ENCODE measurements at places on chromosomes 1 and 21.

- DNase-seq = no peak
Measured at GRCh38 chr1:77024500-77024899, 157.2 kb downstream of the ST6GALNAC5 start.

DNA sequence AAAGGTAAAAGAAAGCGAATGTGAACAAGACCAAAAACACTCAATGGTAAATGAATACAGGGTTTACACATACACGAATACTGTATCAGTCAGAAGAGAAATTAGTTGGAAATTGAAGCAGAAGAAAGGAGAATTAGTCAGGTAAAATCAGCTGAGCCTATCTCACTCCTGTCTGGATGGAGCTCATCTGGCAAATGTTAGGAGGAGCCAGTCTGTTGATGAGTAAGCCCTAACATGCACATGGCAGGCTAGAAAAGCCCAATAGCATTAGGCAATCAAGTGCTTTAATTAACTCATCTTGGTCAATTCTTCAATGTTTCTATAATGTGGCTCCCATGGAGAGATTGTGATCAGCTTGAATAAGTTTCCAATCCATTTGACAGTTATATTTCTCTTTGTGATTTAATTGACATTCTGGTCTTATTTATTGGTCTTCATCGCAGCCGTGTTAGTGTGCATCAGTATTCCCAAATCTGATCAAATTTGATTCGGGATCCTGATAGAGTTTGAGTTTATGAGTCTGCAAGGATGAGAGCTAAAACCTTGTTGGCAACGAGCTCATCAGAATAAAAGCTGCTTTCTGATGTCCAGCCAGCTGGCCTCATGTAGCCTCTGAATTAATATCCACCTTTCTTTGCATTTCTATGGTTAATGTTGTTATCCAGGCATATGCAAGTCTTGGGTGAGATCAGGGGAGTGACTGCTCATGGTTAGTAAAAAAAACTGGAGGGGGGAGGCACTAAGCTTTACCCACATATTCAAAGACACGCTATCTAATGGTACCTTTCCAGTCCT, 22.1 kb upstream of the KCNA10 start:
- DNase-seq = no peak

DNA sequence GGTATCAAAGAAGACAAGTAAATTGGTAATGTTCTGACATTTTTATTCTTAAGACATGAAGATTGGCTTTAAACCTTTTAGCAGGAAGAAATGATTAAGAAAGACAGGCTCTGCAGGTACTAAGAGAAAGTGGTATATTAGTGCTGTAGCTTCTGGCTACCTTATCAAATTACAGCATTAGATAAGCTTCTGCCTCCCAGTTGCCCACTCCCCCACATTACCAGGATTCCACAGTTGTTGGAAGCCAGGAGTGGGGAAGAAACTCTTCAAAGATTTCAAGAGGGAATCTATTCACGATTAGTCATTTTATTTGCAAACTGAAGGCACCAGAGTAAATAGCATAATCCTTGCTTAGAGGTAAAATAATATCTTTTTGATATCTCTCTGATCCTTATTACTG, 274.9 kb downstream of the LMO4 start:
- DNase-seq = no peak

DNA sequence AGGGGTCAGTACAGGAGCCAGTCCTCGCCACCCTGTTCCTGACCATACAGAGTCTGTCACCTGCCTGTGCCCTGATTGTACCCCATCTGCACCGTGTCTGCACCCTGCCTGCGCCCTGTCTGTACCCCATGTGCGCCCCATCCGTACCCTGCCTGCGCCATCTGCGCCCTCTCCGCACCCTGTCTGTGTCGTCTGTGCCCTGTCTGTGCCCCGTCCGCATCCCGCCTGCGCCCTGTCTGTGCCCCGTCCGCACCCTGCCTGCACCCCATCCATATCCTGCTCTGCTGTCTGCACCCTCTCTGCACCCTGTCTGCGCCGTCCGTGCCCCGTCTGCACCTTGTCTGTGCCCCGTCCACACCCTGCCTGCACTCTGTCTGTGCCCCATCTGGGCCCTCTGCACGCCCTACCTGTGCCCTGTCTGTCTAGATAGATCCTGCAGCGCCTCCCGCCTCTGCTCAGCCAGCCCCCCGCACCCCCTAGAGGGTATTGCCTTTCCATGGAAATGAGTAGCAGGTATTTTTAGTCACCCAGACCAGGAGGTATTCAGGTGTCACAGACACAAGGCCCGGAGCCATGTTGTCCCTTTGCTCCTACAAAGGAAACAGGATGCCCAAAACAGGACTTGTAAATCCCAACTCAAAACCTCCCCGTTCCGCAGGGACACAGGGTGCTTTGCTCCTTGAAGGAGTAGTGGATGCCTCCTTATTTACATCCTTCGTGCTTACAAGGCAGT, 7.7 kb upstream of the NPHP4 start:
- DNase-seq = no peak

DNA sequence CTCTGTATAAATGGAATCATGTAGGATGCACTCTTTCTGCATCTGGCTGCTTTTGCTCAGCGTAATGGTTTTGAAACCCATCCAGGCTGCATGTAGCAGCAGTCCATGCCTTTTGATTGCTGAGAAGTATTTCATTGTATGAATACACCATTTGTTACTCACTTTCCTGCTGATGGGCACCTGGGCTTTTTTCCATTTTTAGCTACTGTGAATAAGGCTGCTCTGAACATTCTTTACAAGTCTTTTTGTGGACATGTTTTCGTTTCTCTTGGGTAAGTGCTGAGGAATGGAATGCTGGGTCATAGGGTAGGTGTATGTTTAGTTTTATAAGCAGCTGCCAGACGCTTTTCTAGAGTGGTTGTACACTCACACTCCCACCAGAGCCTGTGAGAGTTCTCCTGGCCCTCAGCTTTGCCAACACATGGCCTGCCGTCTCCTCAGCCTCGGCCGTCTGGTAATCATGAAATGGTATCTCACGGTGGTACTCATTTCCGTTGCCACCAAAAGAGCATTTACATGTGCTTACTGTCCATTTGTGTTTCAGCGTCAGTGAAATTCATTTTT, 22.7 kb downstream of the SLX9 start:
- no peak for DNase-seq

All from substantia nigra (tissue), 51 donors.